ENCODE measurements at places on chromosomes 2 and 18.

DNA sequence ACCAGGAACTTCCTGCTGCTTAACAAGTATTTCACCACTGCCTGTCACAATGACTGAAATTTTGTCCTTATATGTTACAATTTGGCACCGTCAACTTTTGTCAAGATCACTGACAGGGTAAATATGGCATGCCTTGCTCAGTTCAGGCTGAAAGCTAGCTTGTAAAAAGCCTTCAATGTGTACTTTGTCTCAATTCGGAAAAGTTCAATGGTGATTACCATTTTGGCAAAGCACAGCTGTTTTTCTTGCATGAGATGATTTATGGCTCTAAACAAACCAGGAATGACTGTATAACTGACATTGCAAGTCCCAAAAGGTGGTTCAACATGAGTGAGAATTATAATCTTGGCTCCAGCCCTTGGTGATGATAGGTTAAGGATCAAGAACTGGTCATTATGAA, 1255.2 kb downstream of the CNTNAP5 start:
- DNase-seq = no peak

- DNase-seq = no peak
Measured at GRCh38 chr2:52844701-52845423, 922.7 kb upstream of the CHAC2 start.

DNA sequence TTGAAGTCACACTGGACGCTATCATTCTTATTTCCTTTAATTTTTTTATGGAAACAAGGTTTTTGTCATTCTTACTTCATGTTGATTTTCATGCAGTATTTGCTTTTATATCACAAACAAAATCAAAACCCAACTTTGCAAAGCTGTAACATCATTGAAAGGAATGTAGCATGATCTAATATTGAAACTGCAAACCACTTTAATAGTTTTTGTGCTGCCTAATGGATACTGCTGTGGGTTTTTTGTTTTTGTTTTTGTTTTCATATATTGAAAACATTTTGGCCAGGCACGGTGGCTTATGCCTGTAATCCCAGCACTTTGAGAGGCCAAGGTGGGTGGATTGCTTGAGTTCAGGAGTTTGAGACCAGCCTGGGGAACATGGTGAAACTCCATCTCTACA, 81.6 kb downstream of the MAP2 start:
- no peak for DNase-seq

DNA sequence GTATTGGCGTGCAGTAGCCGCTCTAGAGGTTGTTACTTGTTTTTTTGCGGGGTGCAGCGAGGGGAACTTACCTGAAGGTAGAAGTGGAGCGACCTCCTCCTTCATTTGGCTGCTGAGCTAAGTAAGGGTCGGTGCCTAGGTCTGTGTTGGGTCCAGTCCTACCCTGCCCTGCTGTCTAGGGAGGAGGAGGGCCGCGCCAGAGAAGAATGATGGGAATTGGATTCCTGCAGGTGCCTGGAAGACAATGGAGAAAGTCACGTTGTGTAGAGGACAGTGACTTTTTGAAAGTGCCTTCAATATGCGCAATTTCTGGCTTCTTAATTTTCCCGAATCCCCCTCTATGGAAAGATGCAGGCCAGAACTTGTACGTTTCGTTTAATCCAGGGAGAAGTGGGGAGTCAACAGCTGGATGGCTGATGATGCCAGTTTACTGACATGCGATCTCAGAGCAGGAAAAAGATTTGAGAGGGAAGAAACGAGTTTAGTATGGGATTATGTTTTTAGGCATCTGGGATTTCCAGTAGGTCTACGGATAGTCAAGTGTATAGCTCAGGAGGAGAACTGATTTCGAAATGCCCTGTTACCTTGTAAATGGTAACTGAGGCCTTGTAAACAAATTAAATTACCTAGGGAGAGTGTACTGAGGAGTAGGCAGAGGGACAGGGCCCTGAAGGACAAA, 653 bp downstream of the MRPS9 start:
- DNase-seq = no peak

- no peak for DNase-seq
Measured at GRCh38 chr2:125745514-125745913, 910.4 kb upstream of the GYPC start.

DNA sequence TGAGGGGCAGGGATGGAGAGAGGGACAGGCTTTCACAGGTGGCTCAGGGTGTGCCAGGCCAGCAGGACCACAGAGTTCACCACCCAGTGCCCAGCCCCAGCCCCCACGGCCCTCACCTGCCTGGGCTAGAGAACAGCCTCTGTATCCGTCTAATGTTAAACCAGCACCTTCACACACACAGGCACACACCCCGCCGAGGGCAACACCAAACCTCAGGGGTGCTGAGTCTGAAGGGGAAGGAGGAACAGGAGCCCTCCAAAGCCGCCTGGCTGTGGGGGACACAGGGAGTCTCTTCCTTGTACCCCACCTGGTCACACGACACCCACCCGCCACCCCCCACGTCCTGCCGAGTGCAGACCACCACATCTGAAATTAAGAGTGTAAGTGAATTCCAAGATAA, 205.8 kb upstream of the SALL3 start:
- DNase-seq = no peak

DNA sequence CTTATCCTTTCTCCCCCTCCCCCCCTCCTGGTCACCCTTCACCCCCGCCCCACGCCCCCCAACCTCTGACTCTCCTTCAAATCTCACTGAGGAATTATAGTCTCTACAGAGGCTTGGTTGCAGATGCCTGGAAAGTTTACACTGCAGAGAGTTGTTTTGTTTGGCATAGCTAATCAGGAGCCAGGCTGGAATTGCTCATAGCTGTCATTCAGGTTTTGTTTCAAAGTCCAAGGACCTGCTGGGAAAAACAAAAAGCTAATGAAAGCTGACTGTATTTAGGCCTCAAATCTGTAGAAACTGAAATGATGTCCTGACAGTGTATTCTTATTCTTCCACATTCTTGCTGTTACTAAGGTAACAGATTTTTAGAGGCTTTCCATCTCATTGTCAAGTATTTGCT, 22.6 kb downstream of the GREB1L start:
- DNase-seq = no peak

DNA sequence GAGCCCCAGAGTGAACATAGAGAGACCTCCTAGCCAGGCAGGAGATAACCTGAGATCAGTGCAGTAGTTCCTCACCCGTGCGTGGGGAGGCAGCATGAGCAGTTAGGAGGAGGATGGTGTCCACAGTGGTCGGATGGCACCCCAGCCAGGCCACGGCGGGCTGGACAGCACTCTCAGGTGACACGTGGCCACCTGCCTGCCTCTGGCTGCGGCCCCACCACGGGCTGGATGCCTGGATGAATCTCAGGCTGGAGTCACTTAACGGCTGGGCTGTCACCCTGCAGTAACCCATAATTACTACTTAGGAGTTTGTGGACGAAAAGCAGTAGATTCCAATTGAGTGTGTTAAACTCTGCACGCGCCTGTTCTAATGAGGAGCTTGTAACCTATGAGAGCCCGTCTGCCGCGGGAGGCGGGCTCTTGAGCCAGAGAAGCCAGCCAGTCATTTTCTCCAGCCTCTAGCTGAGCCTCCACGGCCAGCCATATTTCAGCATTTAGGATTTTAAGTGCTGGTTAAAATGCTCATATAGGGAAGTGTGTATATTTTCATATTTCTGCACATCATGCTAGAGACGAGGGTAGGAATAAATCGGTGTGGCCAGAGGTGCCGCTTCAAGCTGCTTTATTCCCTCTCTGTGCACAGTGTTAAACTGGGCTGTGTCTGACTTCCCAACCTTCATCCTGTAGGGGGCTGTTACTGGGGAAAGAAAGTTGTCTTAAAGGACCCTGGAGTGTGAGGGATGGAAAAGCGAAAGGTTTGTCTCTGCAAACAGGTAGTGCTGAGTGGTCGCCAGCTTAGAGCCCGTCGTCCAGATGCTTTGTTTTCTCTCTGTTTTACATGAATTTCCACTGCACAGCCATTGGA, 144.0 kb downstream of the GLI2 start:
- DNase-seq = no peak

DNA sequence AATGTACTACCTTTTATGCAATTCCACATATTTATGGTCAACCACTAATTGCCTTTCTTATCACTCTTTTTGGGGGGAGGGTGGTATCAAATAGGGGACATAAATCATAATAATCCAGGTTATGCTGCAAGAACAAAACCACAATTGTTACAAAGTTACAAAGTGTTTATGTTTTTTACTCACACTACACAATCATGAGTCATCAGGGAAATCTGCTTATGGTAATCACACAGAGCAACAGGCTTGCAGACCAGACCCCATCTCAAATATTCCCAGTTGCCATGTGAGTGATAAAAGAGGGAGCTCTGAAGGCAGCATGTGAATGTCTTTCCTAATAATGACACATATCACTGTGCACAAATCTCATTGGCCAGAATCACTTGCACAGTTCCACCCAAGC, 304.7 kb upstream of the TMEFF2 start:
- DNase-seq = no peak

DNA sequence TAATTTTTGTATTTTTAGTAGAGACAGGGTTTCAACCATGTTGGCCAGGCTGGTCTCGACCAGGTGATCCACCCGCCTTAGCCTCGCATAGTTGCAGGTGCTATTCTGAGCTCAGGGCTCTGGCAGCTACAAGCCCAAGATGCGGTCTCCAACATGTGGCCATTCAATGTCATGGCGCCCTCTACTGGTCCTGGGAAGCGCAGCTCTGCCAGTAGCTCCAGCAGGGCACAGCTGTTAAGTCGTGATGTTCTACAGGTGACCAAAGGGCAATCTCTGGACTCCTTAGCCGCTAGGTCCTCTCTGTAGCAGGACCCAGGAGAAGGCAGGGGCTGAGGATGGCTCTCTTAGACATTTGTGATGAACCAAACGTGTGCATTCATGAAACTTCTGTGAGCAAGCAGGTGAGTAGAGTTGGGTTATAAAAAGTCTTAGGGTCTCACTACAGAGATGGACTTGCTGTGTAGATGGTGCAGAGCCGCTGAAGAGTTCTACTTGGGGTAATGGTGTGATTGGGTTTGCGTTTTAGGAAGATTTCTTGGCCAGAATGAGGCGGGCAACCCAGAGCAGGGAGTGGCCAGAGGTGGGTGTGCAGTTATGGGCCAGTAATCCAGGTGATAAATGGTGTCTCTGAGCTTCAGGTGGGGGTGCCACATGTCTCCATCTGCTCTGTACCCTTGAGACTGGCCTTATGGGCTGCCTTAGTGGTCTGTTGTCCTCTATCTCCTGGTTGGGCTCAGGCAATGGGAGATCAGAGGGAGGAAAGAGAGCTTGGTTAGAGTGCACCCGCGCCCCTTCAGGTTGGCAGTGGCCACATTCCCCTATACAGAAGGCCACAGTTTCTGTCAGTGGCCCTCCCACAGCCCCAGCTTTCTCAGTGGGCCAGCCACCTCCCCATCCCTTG, 31.0 kb downstream of the IL37 start:
- no peak for DNase-seq

- DNase-seq = no peak
Measured at GRCh38 chr2:26011990-26012856, 21.7 kb upstream of the RAB10 start.

- no peak for DNase-seq
Measured at GRCh38 chr18:49006641-49007454, 56.1 kb upstream of the SMAD7 start.

GRCh38 chr18:63040788-63041410, 278.7 kb downstream of the BCL2 start:
- DNase-seq = no peak

DNA sequence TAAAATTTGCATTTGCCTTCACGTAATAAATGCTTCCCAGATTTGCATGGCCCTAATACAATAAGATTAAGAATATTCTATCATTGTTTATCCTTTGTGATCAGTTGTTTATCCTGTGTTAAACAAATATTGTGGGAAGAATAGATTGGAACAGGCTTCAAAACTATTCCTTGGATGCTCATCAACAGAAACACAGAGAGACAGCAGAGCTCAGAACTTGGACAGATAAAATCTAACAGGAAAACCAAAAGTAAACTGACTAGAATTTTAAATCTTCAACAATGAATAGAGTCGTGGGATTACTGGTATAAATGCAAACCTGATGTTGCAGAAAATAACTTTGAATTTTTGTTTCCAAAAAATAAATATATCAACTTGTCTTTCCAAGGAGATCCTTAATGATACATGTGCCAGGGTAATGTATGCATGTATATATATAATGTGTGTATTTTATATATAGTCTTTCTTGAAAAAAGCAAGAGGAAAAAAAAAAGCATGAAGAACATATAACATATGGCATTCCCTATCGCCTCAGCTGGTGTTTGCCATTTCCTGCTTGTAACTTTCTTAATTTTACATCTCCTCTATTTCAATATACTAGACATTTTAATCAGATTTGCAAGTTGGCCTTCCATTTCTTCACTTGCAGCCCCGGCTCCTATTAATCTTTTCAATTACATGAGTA, 59.9 kb upstream of the TANK start:
- no peak for DNase-seq

GRCh38 chr2:179686718-179687342, 174.6 kb downstream of the ZNF385B start:
- no peak for DNase-seq

- no peak for DNase-seq
Measured at GRCh38 chr2:138293045-138293444, 208.5 kb upstream of the SPOPL start.

GRCh38 chr2:151649966-151650365, 84.3 kb downstream of the NEB start:
- DNase-seq = no peak

DNA sequence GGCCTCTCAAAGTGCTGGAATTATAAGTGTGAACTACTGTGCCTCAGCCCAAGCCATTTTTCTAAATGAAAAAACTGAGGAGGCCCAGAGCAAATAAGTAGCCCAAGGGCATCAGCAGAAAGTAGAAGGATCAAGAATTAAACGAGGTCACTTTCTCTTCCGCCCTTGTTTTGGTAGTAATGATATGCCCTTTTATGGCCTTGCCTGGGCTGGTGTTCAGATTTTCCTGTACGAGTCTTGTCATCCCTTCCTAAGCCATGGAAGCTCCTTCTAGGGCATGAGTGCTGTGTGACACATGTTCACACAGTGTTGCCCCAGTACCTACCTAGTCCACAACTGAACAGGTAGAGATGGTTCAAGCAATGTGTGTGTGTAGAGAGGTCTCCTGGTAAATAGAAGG, 6.6 kb downstream of the HPCAL1 start:
- no peak for DNase-seq

GRCh38 chr18:29321561-29321960, 1144.6 kb upstream of the CDH2 start:
- no peak for DNase-seq

DNA sequence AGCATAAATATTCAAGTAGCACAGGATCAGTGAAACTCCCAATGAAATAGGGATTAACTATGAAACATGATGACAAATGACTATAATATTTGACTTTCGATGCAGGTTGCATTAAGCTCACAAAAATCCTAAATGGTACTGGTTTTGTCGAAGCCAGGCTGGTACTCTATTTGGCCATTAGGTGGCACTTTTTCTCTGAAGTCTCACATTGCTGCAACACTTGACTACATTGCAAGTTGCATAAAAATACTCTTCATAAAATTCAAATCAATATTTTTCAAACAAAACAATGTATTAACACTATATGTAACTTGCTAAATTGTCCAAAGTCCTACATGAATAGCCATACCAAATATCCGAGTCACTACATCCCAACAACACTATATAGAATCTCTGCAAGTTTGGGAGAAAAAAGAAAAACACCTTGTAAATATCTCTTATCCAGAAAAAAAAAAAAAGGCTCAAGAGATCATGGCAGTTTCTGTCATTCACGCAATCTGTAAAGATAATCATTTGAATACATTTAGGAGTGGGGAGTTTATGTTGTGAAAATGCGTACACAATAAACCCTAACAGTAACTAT, 9.5 kb downstream of the RTTN start:
- no peak for DNase-seq

All from stimulated activated CD4-positive, alpha-beta T cell treated with anti-CD3 and anti-CD28 coated beads, TNF-alpha, amount 100 ng/mL, for 1 hour (primary cell).